KBM-7 (cell line): ENCODE measurements at places on chromosomes 3 and 15.

- DNase-seq: no peak
Observed at GRCh38 chr3:125207949-125208568, 4.5 kb downstream of the SLC12A8 start.

DNA sequence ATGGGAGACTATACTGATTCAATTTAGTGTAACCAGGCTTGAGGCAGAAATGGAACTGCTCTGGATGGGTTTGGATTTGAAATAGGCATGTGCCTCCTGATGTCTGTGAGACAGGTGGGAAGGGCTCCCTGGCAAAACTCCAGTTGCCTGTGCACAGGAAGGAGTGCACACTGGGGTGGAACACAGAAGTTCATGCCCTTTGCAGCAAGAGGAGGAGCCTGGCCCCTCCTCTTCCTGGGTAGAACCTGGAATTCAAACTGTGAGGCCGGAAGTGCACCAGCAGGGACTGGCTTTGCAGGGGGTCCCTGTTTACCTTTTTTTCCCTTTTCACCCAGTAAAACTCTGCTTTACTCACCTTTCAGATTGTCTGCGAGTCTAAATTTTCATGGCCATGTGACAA, 99.9 kb downstream of the GMPS start:
- no peak for DNase-seq

DNA sequence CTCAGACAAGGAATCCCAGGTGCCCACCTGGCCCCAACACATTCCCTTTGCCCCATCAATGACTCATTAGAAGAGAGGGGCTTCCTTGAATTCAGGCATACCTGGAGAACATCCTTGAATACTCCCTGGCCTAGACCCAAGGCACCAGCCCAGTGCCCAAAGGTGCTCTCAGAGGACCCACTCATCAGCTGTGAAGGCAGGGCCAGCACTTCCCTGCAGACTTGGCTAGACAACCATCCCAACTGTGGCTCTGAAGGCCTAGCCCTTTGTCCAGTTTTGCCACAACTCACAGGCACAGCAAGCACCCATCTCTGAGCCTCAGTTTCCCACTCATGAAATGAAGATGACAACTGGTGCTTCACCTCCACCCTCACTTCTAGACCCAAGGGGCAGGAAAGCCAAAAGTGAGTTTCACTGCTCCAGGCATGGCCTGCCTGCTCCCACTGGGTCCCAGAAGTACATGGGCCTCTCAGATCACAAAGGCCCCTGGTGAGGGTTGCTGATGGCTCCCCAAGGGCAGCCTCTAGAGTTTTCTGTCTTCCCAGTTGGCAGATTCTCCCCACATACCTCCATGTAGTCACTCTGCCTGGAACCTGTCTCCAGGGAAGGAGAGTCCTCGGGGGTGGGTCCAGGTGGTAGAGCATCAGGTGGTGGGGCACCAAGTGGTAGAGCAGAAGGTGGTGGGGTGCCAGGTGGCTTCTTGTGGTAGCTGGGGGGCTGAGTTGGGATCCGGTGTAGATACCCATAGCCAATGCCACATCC, 7.5 kb downstream of the GORASP1 start:
- DNase-seq: no peak

DNA sequence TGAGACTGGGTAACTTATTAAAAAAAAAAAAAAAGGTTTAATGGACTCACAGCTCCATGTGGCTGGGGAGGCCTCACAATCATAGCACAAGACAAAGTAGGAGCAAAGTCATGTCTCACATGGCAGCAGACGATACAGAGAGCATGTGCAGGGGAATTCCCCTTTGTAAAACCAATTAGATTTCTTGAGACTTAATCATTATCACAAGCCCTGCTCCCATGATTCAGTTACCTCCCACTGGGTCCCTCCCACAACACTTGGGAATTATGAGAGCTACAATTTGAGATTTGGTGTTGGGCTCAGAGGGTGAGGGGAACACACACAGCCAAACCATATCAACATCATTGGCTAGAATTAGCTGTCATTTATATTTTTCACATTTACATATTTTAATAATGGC, 221.0 kb downstream of the RSRC1 start:
- no peak for DNase-seq

DNA sequence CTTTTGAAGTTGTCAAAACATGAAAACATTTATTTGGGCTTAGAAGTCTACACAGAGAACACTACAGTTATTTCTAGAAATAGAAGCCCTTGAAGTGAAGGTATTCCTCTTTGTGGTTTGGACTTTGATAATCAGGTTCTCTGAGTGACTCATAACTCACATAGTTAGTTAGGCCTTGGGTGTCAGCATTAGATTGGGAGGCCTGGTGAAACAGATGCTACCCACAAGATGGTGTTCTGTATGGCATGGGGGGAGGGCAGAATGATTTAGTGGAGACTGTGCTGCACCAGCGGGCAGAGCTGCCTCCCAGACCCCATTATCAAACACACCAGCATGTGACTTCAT, 108.9 kb upstream of the ETV5 start:
- no peak for DNase-seq

DNA sequence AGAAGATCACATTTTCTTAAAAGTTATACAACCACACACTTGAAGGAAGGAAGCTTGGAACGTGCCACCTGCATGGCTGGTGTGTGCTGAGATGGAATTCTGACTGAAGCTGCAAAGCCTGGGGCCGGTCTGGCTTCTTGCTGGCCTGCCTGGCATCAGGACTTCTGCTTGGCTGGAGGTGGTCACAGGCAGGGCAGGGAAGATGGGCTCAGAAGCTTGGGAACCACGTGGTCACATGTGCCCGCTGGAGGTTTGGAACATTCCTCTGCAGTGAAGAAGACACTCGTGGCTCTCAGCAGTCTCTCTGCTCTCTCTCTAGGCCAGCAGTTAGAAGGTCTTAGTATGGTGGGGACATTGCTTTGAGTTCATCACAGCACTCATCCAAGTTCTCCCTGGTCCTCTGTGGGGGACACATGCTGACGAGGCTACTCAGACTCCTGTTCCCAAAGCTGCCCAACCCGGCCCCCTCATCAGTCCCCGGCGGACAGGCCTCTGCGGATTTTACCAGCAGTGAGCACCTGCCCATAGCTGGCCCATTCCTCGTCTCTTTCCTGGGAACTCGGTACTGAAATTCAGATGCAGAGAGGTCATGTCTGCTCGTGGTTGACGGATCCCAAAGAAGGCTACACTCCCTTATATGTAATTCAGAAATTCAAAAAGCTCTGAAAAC, 229.0 kb downstream of the ADAMTS17 start:
- no peak for DNase-seq

GRCh38 chr3:88005066-88005465, 53.7 kb downstream of the CGGBP1 start:
- peak; percentile 26 for DNase-seq

DNA sequence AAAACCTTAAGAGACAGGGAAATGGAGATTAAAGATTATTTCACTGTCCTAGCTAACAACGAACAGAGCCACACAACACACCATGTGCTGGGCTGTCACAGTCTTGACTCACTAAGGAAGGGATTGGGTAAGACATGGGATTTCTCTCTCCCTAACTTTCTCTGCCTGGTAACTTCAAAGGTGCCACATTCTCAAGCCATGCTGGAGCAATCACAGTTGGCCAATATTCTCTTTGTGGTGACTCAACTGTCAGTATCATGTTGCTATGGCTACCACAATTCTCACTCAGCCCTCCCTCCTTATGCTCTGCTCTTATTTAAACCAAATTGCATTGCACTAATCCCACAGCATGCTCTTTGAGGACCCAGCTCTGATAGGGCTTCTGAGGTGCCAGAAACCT, 74.0 kb downstream of the OXNAD1 start:
- peak; percentile 21 for DNase-seq

DNA sequence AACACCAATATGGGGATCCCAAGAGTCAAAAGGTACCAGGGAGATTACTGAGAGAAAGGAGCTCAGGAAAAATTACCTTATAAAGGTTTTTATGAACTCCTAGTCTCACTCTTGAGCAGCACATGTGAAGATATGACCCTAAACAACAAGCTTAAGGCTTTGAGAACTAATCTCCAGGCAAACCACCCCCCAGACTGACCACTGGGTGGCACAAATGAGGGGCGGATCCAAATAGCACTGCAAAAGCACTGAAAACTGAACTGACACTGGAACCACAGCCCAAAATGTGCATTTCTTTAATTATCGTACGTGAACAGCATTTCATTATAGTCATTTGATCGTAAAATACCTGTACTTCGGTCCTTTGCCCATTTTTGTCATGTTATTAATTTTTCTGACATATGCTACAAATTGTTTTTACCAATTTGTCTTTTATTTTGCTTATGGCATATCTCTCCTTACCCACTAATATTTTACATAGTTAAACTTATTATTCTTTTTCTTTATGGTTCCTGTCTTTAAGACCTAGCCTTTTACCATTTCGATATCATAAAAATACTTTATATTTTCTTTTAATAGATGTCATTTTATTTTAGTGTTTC, 31.5 kb upstream of the TFDP2 start:
- DNase-seq: peak; percentile 45

DNA sequence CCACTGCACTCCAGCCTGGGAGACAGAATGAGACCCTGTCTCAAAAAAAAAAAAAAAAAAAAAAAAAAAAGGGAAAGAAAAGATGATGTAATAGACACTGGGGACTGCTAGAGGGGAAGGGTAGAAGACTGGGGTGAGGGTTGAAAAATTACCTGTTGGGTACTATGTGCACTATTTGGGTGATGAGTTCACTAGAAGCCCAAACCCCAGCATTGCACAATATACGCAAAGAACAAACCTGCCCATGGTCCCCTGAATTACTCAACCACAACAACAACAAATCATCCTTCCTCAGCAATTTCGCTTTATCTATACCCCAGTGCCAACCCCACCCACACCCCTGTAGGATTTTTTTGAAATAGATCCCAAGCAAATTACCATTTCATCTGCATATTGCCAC, 13.5 kb downstream of the NIPA1 start:
- no peak for DNase-seq

DNA sequence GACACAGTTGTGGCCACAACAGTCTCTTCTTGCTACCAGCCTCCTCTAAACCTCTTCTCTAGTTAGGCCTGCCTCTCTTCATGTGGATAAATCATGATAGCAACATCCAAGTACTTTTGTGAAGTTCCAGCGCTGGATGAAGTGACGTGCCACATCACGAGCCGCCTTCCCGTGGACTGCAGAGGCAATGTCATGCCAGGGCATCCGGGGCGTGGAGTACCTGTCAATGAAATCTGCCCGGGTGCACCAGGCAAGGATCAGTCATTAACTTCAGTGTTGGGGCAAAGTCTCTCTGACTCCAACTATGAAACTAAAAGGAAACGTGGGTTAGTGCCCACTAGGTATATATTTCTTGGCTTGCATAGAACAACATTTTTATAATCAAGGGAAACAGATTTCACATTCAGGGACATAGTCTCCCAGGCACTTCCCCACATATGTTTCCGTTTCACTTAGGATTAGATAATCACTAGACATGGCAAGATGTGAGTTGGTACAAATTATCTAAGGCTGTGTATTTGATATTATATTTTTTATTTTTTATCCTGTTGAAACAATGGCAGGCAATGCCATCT, 133.6 kb downstream of the PLD1 start:
- DNase-seq: no peak

DNA sequence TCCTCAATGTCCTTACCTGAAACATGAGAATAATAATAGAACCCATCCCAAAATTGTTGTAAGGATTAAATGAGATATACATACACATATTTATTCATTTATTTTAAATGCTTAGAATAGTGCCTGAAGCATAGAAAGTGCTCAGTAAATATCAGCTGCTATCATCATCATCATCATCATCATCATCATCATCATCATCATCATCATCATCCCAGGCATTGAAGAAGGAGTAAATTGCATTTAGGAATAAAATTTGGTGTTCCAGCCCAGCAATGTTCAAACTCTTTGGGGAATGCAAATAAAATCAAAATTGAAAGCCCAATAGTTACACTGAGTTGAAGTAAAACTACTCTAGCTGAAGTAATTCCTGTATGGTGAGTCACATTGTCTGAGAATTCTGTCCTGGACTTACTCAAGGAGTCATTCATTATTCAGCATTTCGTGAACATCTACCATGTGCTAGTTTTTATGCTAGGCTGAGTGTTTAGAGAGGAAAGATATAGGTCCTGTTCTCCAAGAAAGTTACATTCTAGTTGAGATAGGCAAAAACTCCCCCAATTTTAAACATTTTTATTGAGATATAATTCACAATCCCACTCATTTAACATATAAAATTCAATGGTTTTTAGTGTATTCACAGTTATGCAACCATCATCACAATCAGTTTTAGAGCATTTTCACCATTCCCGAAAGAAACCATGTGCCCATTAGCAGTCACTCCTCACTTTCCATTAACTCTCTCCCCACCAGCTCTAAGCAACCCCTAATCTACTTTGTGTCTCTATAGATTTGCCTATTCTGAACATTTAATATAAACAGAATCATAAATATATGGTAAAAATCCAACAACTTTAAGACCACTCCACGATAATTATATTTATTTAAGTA, 107.2 kb downstream of the FRMD5 start:
- DNase-seq: no peak

GRCh38 chr3:24981924-24982323, 446.1 kb upstream of the RARB start:
- DNase-seq: no peak

- no peak for DNase-seq
Observed at GRCh38 chr15:91649831-91650321, 203.6 kb upstream of the SLCO3A1 start.

DNA sequence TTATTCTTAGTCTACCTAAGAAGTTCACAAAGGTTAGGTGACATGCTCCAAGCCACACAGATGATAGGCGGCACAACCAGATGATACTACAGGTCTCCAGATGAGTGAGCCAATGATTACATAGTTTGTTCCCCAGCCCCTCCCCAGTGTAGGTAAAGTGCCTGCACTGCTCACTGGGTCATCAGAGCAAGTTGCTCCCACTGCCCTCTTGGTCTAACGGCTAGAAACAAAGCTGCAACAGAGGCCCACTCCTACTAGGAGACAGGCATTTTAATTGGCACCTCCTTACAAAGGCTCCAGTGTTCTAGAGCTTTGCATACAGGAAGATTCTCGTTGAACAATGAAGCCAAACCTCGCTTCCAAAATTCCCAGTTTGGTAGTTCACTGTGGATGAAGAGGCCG, 47.3 kb downstream of the TMEM44 start:
- no peak for DNase-seq

DNA sequence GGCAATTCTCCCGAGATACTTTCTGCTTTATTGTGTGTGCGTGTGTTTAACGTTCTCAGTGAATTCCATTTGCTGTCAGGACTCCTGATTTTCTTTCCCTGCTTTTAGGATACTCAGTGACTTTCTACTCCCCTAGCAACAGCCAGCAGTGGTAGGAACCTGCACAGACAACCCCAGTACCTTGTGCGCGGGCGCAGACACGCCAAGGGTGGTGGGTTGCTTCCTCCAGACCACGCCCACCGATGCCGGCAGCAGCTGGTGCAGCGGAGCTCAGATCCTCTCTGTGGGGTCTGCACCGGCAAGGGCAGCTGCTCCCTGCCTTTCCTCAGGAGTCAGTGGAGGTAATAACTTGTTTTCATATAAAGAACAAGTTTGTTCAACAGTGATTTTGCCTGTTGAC, 225.1 kb upstream of the NDN start:
- DNase-seq: no peak
